ENCODE measurements at places on chromosomes 4 and X.

GRCh38 chrX:65493431-65493830 lies 41.2 kb downstream of the LAS1L start:
- no peak for DNase-seq

GRCh38 chrX:14832151-14832550 lies 40.7 kb downstream of the FANCB start:
- no peak for DNase-seq

DNA sequence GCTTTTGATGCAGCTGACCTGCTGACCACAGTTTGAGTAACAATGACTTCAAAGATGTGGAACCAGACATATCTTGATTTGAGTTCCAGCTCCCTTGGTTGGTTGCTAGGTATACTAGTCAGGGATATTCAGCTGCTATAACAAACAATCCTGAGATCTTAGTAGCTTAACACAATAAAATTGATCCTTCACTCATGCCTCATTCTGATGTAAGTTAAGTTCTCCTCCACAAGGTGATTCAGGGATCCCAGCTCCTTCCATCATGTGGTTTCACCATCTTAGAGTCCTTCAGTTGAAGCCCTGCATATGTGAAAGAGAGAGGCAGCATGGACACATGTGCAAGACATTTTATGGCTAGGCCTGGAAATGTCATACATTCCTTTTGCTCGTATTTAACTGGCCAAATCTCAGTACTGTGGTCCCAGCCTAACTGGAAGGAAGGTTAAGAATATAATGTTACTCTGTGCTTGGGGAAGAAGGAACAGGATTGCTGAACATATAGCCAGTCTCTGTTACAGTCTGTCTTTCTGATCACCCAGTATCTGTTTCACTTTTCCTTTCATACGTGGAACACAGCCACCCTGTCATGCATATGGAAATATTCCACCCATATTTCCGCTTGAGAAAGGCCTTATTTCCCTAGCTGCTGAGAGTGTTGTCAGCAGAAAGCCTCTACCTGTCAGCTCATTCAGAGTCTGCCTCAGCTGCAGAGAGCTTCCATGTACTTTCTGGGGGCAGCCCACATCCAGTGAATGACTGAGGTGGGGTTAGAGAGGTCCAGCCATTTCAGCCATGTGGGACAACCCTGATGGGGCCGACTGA lies 7.1 kb downstream of the SMIM9 start:
- DNase-seq, result no peak

DNA sequence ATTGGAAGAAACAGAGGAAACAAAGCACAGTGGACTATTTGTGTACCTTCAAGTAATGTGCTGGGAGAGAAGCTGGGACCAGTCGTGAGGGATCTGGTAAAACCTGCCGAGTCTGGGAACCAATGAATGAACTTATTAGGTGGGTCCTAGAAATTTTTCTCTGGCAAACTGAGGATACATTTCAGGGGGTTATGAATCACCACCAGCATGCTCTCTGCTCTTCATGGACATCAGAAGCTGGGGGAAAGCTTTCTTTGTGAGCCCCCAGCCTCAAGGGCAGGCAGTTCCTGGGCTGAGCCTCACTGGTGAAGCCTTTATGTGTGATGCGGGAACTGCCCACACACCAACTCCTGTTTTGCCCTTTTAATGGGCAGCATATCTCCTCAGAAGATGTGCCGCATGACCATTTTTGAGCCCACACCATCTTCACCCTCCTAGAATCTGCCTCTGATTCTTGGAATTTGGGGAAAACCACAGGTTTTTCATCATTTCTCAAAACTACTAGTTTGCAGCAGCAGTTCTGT lies 95.4 kb upstream of the ENPP6 start:
- no peak for DNase-seq

- DNase-seq, result no peak
Observed at GRCh38 chr4:120919358-120919757, 3.2 kb downstream of the PRDM5 start.

DNA sequence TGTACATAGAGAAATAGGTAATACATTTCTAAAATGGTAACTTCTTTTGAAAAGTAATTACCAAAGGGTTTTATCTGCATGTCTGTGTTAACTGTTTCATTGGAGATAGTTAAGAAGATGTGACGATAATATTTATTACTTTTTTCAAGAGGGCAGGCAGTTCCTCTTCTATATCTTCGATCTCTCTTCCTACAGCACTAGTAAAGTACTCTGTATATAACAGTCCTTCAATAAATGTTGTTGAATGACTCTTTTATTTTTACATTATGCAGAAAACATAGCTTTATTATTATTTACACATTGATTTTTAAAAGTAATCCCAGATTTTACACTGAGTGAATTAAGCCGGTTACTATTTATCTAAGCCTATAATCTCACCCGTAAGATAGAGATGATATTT lies 51.8 kb downstream of the TMPRSS11E start:
- DNase-seq, result no peak

DNA sequence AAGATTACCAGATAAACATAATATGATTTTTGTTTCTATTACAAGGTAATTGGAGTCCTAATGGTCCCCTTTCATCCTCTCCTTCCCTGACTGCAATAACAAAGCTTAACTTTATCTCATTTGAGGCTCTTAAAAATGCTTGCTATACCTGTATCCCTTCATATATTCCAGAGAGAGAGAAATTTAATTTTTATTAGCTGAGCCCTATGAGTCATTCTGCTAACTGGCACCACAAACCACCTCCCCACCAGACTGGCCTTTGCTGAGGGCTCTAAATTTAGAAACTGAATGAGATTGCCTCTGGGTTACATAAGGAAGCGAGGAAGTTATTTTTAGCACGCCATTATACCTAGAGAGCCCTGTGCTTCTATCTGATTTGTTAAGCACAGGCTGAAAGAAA lies 27.4 kb downstream of the CBLL2 start:
- DNase-seq, result no peak

DNA sequence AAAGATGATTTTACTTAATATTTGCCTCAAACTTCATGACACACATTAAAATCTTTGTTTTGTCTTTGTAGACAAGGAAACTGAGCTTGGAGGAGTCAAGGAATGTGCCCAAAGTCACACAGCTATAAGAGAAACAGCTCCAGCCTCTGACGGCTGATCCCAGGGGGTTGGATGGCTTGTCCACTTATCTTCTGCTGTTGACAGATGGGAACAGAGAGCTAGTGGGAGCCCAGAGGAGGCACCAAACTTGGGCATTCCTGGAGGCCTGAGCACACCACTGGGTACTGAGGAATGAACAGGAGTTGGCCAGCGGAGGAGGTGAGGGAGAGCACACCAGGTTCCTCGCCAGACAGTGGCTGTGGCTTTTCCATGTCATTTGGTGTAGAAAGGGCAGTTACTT lies 56.4 kb upstream of the GPR78 start:
- DNase-seq, result no peak

DNA sequence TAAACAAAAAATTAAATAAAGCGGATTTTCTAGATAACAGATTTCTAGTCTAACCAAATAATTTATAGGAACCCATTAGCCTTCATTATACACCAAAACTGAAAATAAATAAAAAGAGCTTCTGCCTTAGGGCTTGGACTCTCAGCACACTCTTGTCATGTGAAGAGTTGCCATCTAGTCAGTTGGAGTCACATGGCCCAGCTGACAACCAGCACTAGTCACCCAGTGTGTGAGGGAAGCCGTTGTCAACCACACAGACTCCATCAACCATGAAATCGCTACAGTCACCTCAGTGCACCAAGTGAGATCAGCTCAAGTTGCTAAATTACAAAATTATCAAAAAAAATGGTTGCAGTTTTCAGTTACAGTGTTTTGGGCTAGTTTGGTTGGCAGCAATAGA lies 470.0 kb downstream of the GASK1B start:
- no peak for DNase-seq

- no peak for DNase-seq
Observed at GRCh38 chrX:101219116-101219863, at the start of gene DRP2. Gene DRP2 (plus strand): TSS chrX:101219786. CDS start chrX:101231648, 11,862 bp downstream.

DNA sequence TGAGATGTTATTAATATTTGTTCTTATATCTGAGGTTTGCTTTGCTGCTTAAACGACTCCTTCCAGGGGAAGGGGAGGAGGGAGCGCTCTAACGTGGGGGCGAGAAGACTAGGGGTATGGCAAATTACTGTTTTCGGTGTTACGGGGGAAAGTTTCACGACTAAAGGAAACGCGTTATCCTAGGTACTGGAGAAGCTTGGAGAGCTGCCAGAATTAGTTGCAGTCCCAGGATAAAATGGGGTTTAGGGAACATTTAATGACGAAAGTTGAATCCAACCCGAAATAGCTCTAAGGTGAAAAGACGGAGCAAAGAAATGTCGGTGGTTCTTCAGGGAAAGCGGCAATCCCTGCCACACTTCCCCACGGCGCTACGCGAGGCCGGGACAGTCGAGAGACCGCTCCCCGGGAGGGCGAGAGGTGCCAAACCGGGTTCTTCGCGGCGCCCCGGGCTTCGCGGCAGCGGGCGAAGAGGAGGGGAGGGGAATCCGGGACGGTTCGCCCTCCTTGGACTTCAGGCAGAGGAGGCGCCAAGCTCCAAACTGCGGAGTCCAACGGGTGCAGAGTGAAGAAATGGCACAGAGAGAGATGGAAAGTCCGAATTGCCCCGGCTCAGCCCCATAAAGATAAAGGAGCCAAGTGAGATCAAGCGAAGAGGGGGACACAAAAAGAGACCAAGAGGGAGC lies 724 bp downstream of the THOC2 start:
- no peak for DNase-seq

GRCh38 chr4:88063634-88064296 lies 56.3 kb downstream of the PKD2 start:
- no peak for DNase-seq

DNA sequence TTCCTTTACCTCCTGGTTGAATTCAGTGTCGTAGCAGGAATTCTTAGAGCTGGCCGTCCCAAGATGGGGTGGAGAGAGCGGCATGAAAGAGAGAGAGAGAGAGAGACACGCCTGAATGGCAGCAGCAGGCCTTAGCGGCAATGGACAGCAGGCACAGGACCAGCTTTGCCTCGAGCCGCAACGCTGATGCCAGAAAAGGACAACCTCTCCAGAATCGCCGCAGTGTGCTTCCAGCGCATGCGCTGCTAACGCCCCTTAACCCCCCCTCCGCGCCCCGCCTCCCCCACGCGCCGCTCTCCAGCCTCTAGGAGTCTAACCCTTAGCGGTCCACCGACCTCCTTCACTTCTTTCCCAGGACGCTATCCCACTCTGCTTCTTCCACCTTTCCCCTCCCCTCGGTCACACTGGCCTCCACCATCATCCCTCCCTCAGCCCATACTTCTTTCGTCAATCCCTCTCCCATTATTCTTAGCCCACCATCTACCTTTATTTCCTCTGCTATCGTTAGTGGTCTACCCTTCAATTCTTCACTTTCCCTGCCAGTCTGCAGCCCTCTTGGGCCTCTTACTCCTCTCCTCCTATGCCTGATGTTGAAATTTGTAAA lies 10.5 kb upstream of the ZCCHC13 start:
- DNase-seq, result no peak

DNA sequence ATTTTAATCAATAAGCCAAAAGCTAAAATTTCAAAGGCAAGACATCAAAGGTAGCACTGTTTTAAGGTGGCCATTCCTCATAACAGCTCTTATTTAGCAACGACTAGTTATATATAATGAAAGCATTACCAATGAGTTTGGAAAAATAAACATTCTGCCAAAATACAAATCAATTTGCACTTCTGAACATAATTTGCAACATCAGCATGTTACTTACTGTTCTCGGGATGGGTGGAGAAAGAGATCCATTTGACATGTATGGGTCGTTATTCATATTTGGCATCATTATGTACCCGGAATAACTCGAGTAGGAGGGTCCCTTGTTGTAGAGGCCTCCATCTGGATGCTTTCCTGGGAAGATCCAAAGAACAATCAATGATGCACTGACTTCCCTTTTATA lies 5.4 kb downstream of the LEF1 start:
- DNase-seq, result no peak
